ENCODE measurements at places on chromosomes 4 and X. TPM values are rescaled to one million over a fixed set of nuclear protein-coding genes. Genes with fewer than 3 reads are reported as not detected.

The KLHL13 gene
- total RNA-seq = 1.8 TPM

The CRMP1 gene
- total RNA-seq = 0.28 TPM

The SH3D19 gene
- total RNA-seq = 226 TPM

The CSAG3 gene
- total RNA-seq = not detected

The TCEAL2 gene
- 0.95 TPM for total RNA-seq

The IL9R gene
- total RNA-seq = not detected

- DNase-seq = no peak
Observed at GRCh38 chrX:40875476-40875875, 140.1 kb upstream of the MED14 start.

- no peak for DNase-seq
Observed at GRCh38 chrX:20361081-20361889, 94.6 kb upstream of the RPS6KA3 start.

DNA sequence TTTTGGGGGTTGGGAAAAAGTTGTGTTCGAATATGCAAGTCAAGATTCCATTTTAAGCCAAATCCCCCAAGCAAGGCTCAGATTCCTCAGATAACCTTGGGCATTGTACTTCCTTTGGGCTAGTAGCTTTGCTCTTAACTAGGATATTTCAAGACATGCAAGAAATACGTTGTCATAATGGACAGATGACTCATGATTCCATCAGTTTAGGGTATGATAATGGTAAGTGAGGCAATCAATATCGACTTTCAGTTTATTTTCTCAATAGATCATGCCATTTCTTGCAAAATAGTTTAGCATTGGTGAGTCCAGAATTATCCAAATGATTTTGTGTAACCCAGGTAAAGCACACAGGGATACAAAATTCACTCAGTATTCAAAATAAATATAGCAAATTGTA, 25.4 kb downstream of the CFAP299 start:
- DNase-seq = no peak

DNA sequence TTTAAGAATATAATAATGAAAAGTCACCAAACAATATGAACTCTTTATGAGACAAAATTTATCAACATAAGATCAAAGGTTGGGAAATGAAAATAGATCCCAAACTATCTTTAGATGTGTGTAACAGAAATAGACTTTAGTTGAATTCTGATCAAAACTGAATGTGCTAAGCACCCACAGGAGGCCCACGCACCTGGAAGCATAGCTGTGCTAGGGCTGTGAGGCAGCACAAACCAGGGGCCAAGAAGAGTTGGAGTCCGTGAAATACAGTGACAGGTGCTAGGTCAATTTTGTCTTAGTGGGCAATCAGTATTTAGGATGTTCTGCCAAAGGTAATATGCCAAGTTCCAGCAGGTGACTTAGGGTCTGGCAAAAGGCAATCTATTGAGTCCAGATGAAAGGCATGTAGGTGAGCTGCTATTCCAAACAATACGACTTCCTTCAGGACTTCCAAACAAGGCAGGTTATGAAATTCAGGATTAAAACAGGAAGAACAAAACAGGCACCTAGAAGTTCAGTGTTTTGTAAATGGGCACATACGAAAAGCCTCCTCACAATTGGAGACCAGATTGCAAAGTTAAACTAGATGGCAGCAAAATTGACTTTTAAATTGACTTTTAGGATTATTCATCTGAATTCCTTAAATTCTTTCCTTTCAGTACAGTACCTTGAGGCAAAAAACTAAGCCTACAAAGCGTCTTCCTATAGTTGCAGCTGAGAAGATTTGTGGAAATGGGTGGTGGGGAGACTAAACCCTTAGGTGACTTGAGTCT, 4.7 kb upstream of the PCDH18 start:
- no peak for DNase-seq

DNA sequence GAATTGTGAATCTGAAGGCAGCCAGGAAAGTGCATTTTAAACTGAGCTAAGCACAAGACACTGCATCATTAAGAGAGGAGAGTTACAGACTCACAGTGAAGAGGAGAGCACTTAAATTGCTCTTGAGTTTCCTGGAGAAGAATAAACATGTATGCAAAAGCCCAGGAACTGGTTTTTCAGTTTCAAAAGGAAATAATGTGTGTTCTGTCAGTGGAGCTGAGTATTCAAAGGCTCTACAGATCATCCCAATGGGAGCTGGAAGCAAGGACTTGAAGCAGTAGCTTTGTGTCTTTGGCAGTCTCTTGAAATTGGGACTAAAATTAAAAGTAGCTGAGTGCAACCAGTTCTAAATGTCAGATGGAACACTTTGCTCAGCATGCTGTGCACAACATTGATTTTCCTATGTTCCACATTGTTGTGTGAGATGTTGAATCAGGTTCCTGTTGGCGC, 147.5 kb upstream of the ANK2 start:
- no peak for DNase-seq

DNA sequence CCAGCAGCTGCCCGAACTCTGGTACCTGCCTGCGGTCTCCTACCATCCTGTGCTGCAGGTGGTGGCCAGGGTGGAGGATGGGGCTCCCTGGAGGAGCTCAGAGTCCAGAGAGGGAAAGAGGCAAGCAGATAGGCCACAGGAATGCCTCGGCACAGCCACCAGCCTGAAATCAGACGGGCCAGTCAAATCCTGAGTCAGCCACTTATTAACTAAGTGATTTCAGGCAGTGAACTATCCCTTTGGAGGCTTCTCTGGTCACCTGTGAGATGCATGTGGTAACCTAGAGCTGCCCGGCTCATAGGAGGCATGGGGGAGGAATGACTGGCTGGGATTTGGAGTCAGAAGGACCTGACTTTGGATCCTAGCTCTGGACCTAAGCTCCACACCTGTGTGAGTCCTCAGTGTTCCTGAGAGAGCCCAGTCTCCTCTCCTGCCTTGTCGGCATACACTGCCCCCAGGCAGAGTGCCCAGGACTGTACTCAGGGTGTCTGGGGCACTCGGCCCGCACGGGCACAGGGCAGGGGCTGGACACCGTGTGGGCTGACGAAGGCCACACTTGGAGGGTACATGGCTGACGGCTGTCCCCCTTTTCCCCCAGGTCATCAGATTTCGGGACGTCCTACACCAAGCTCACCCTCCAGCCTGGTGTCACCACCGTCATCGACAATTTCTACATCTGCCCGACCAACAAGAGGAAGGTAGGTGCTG, 96.4 kb upstream of the PSAPL1 start:
- DNase-seq = no peak

- no peak for DNase-seq
Observed at GRCh38 chr4:175339100-175339707, 421.0 kb downstream of the ADAM29 start.

DNA sequence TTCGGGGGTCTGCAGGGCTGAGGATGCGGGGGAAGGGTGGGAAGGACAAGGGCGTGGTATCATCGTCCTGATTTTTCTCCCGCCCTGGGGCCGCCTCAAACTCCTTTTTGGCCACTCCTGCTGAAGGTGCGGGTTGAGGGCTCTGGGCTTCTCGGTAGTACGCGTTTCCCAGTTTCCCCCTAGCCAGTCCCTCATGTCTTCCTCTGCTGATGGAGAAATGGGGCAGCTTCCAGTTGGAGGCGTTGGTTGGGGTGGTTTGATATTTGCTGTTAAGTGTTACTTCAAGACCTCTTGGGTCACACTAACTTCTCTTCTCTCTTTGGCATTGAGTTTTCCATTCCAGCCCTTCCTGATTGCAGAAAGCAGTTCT, 482 bp downstream of the GSTCD start:
- DNase-seq = no peak
